ENCODE measurements at places on chromosomes 6 and 20.
A peak's percentile ranks its signal among the peaks of the same experiment; 100 is the strongest.

DNA sequence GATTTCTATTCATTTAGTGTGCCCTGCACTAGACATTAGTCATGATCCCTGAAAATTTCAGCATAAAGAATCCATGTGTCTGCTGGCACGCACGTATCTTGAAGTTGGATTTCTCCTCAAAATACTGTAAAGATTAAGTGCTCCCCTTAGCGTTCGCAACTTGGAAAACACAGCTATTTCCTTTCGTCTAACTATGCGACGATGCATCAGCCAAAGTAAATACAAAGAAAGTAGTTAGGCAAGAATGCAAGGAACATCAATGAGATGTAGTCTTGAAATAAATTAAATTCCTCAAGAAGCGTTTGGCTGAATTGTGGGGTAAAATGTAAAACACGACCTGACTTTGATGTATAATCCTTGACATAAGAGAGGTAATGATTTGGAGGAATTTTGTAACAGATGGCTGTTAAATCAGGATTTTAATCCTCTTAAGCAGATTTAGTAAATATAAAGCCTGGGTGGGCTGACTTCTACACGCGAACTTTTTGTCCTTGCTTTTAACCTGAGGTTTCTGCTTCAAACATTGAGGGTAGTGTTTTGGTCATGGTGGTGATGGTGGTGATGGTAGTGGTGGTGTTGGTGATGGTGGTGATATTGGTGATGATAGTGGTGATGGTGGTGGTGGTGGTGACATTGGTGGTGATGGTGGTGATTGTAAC, 88.2 kb downstream of the FOXF2 start:
- peak; percentile 70 for DNase-seq

- no peak for DNase-seq
Measured at GRCh38 chr6:2589171-2589661, 161.5 kb downstream of the MYLK4 start.

DNA sequence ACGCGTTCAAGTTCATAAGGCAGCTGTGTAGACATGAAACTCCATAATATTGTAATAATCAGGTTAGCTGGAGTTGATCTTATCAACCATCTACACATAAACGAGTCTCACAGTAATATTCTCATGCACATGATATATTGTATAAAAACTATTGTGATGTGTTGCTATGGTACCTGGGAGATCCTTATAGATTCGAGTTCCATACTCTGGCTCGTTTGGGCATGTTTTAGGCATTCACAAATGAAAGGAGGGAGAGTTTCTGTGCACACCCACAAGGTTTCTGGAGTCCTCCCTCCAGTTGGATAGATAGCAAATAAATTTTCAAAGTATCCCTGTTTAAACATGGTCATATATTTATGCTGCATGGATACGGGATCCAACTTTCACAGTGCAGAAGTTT, 567.5 kb upstream of the SLC35B3 start:
- DNase-seq: no peak

GRCh38 chr6:114284281-114284680, 58.5 kb downstream of the HS3ST5 start:
- DNase-seq: peak; percentile 88

DNA sequence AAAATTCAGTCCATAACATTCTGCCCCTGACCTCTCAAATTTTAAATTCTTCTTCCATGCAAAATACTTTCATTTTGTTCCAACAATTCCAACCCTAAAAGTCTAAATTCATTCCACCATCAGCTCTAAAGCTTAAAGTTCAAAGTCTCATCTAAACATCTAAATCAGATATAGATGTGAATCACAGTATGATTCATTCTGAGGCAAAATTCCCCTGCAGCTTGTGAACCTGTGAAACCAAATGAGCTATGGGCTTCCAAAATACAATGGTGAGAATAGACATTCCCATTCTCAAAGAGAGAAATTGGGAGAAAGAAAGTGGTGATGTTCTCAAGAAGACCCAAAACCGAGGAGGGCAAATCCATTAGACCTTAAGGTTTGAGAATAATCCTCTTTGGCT, 309.8 kb downstream of the HIVEP2 start:
- peak; percentile 25 for DNase-seq

GRCh38 chr20:2749343-2749950, 51.0 kb downstream of the CPXM1 start:
- DNase-seq: no peak

GRCh38 chr20:61562897-61563504, 310.9 kb downstream of the CDH4 start:
- DNase-seq: no peak

GRCh38 chr6:3402310-3403237, 54.3 kb downstream of the SLC22A23 start:
- DNase-seq: no peak

DNA sequence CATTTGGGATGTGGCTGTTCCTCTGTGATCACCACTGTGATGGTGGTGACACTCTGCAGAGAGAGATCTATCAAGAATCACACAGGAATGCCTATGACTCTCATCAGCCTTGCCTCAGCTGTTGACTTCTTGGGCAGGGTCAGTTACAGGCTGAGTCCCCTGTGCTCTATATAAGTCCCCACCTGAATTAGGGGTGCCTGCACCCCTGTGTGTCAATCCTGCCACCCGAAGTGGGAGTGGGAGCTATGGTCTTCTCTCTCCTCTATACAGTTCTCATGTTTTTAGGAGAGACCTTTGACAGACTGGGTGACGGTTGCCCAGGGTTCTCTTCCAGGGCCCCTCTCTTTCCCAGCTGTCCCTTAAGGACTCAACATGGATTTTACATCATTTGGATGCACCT, 173.8 kb downstream of the ZDHHC14 start:
- no peak for DNase-seq

- no peak for DNase-seq
Measured at GRCh38 chr6:89385846-89386245, 26.2 kb downstream of the RRAGD start.

- DNase-seq: no peak
Measured at GRCh38 chr6:163897669-163898068, 483.2 kb downstream of the QKI start.

DNA sequence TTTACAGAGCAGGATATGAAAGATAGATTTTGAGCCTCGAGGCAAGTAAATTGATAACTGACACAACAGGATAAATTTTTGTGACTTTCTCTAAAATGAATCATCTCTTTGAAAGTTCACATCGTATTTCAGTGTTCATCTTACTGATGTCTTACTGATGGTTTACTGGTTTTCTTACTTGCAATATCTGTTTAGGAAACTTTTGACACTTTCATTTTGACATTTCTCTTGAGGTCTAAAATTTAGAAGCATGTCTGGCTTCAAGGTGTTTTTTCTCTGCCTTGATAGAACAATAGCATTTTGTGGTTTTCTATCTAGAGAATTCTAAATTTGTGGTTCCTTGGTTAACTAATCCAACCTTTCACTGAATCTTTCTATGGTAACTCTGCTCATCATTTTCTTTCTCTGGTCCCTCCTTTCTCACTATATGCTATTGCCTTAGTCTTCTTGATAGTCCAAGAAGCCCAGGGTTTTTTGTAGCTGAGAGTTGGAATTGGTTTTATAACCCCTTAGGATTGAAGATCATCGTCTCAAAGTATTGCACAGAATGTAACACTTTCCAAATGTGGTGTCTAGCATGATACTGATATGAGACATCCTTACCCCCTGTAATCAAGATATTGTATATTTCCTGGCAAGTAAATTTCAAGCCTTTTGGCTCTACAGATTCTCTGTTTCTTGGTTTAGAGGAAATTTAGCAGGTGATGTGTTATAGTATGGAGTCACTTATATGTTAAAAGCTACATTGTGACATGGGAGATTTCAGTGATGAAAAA, 98.7 kb downstream of the RNF144B start:
- no peak for DNase-seq

- peak; percentile 23 for DNase-seq
Measured at GRCh38 chr20:48986899-48987298, 59.2 kb upstream of the CSE1L start.

GRCh38 chr6:35234901-35235300, 21.1 kb downstream of the SCUBE3 start:
- no peak for DNase-seq

GRCh38 chr20:32535953-32536823, 48.9 kb downstream of the NOL4L start:
- peak; percentile 59 for DNase-seq

DNA sequence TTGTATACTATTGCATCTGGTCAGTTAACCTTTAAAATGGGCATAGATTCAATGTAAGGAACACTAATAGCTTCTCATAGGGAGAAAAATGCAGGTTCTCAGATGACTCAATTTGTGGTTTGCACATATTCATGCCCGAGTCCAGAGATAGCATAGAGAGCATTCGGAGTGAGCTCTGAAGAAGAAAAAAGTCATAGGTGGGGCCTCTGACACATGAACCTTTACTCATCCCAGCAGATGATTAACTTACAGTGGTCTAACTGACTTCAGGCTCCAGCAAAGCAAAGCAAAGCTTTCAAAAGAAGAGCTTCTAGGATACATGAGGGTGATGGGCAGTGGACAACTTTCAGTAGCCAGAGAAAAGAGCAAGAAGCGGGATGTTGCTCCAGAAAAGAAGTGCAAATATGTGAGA, 55.3 kb upstream of the BTN3A2 start:
- peak; percentile 21 for DNase-seq

GRCh38 chr6:161411265-161411944, 137.5 kb upstream of the AGPAT4 start:
- peak; percentile 35 for DNase-seq

DNA sequence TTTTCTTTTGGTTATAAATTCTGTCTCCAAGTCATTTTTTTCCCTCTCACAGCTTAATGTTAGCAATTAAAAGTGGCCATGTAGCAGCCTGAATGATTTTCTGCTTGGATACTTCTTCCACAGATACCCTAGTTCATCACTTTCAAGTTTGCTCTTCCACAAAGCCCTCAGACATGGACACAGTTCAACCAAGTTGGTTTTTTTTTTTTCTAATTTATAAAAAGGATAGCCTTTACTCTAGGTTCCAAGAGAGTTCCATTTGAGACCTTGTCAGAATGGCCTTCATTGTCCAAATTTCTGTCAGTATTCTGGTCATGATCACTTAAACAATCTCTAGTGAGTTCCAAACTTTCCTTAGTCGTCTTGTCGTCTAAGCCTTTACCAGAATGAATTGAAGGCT, 40.0 kb downstream of the RSPH3 start:
- no peak for DNase-seq

- no peak for DNase-seq
Measured at GRCh38 chr6:13715444-13715883, 3.8 kb upstream of the RANBP9 start.

GRCh38 chr20:36493051-36493800, 48.1 kb upstream of the MYL9 start:
- no peak for DNase-seq

DNA sequence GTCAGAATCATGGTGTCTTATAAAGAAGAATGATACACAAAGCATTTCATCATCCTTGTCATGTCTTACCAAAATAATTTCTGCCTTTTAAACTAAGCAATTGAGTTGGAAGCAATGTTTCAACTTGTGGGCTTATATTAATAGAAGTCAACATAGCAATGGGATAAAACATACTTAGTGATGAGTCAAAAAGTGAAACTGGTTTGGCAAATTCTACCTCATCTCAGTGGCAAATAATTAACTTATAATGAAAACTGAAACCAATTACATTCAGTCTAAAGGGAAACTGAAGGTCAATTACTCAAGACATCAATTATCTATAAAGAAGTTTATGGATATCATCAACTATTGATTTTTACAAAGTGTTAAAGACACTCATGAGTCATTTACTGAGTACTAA, 463.8 kb downstream of the BMP2 start:
- no peak for DNase-seq

DNA sequence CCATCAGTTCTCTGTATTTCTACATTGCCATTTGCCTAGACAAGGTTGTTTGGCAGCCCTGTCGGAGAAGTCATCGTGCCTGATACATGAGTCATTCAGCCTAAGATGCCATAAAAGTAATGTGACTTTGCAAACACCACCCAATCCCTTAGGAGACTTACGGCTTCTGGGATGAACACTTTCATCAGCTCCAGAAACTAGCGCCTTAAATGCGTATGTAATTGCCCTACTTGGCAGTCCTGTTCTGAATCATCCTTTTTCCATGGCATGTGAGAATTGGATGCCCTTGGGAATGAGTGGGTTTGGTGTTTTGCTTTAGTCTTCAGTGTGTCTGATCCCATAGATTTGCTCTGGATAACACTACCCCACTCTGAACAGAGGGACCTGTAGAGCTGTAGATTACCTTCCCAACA, 158.5 kb downstream of the SASH1 start:
- peak; percentile 87 for DNase-seq

DNA sequence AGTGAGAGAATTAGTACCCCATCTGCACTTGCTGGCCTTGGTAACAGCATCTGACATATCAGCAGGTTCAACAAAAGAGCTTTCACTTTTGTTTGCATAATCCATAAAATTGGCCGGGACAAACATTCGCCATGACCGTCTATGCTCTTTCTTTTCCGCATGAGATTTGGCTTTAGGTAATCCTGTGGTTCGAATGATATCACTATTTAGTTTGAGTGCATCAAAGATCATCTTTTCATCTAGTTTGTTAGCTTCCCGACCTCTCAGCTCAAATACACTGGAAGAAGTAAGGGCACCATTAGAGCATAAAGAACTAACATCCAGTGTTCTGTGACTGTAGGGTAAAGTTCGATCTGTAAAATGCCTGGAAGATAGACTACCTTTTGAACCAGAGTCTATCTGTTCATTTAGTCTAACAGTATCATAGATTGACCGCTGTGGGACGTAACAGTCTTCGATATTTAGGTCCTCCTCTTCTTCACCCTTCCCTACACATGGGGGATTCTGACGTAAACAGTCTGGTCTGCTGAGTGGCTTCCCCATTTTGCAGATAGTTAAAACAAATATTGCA, 101.6 kb downstream of the DST start:
- no peak for DNase-seq

GRCh38 chr6:118391086-118391485, 157.0 kb upstream of the PLN start:
- no peak for DNase-seq

DNA sequence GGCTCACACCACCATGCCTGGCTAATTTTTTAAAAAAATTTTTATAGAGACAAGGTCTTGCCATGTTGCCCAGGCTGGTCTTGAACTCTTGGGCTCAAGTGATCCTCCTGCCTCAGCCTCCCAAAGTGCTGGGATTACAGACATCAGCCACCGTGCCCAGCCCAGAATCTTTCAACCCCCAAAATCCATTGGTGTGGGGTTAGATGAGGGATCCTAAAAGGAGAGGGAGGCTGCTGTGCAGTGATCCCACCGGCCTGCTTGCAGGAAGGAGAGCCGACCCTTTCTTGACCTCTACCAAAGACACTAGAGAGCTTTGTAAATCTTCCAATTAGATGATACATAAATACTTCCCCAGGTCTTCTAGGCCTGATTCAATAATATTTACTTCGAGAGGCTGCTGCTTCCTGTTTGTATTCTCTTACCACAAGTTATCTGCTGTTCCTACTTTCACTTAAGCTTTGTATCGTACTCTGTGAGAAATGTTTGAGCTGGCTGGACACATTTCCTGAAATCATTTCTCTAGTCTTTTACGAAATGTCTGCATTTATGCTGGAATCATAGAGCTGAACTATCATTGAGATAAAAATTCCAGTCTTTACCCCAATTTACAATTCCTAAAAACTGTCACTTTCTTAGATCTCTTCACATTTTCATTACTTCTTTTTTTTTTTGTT, 49.3 kb upstream of the IER3 start:
- DNase-seq: no peak

- DNase-seq: no peak
Measured at GRCh38 chr20:33612001-33612400, 50.1 kb upstream of the C20orf144 start.
